ENCODE measurements at places on chromosomes 1 and 21. TPM values are rescaled to one million over a fixed set of nuclear protein-coding genes. Genes with fewer than 3 reads are reported as not detected.

The OR2L2 gene
- not detected for total RNA-seq

The S100PBP gene
- 77.8 TPM for total RNA-seq

The IGSF3 gene
- total RNA-seq: 1.1 TPM

The TNFRSF1B gene
- total RNA-seq: 0.68 TPM

The AKNAD1 gene
- not detected for total RNA-seq
